Activated T-cell treated with anti-CD3 and anti-CD28 coated beads for 1 hour (primary cell): ENCODE measurements at places on chromosomes 11 and 22.

GRCh38 chr11:23206741-23207336, 346.6 kb upstream of the CCDC179 start:
- DNase-seq: no peak

- no peak for DNase-seq
Observed at GRCh38 chr11:46299451-46299961, 22.0 kb downstream of the CREB3L1 start.

- DNase-seq: no peak
Observed at GRCh38 chr11:20036626-20037335, 123.5 kb downstream of the DBX1 start.

GRCh38 chr22:43550672-43551071, 138.9 kb downstream of the MPPED1 start:
- no peak for DNase-seq

DNA sequence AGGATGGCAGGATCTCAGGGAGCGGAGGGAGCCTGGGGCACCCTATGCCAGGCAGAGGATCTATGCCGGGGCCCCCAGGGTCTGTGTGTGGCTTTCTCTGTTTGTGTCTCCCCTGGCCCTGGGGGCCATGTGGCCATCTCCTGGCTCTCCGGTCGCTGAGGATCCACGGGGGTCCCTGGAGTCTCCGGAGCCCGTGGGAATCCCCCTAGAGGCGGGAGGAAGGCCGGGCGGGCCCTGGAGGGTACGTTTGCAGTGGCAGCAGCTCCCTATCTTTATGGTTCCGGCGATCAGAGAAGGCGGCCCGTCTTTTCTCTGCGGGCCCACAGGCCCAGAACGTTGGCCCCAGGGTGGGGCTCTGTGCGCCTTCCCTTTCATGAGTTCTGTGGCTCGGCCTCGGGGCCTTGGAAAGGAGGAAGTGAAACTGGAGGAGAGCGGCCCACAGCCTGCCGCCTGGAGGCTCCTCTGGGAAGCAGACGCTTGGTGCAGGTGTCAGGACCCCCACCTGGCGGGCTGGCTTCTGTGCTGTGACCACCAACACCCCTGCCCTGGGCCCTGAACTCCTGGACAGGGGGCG, 82.1 kb downstream of the KCNQ1 start:
- DNase-seq: no peak

GRCh38 chr11:33696411-33696810, 4.2 kb downstream of the C11orf91 start:
- no peak for DNase-seq

GRCh38 chr11:32852207-32852606, 22.5 kb downstream of the PRRG4 start:
- no peak for DNase-seq

DNA sequence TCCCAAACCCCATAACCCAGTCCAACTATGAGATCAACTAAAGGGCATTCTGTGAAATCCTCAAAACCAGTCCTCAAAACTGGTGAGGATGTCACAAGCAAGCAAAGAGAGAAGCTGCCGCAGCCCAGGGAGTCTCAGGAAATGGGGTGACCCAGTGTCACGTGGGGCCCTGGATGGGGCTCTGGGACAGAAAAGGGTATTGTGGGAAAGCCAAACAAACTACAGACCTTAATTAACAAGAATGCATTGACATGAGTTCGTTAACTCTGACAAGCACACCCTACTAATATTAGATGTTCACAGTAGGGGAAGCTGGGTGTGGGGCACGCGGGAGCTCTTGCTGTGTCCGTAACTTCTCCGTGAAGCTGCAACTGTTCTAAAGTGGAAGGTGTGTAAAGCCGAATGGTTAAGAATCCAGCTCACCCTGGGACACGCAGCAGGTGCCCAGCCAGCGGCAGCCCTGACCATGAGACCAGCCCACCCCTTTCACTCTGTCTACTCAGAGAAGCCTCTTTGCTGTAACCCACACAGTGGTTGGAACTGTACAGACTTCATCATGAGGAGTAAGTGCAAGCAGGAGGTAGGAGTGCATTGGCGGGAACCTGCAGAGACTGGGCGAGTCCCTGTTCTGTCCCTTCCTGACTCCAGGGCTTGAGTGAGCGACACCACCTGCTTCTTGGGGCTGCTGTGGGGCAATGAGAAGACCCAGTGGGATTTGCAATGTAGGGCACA, 17.9 kb downstream of the LINC01488 start:
- DNase-seq: no peak

DNA sequence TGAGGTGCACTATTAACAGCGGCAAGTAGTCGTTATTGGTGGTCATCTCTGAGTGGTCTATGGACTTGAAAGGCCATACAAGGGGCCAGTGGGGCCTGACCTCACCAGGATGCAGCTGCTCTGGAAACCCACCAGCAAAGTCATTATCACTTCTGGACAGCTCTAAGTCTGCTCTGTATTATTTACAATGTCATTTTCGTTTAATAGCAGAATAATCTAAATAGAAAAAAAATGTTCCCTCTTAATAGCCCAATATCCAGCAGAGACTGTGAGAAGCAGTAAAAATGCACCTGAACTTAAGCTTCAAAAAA, 85.0 kb upstream of the EED start:
- no peak for DNase-seq

- DNase-seq: peak; percentile 24
Observed at GRCh38 chr11:102047305-102047924, at the start of gene CFAP300. TSS of gene CFAP300 (plus strand) at chr11:102047437. CDS start at chr11:102047471, 34 bp downstream.

DNA sequence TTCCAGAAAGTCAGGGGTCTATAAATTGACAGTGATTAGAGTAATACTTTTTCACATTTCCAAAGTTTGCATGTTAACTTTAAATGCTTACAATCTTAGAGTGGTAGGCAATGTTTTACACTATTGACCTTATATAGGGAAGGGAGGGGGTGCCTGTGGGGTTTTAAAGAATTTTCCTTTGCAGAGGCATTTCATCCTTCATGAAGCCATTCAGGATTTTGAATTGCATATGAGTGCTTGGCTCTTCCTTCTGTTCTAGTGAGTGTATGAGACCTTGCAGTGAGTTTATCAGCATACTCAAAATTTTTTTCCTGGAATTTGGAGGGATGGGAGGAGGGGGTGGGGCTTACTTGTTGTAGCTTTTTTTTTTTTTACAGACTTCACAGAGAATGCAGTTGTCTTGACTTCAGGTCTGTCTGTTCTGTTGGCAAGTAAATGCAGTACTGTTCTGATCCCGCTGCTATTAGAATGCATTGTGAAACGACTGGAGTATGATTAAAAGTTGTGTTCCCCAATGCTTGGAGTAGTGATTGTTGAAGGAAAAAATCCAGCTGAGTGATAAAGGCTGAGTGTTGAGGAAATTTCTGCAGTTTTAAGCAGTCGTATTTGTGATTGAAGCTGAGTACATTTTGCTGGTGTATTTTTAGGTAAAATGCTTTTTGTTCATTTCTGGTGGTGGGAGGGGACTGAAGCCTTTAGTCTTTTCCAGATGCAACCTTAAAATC, 5.3 kb downstream of the MALAT1 start:
- DNase-seq: no peak

- DNase-seq: no peak
Observed at GRCh38 chr11:61917334-61918109, at the start of gene RAB3IL1. TSS of gene RAB3IL1 (minus strand) at chr11:61917566. CDS start at chr11:61917367, 199 bp downstream.

GRCh38 chr11:35549787-35550186, 24.4 kb upstream of the PAMR1 start:
- no peak for DNase-seq

GRCh38 chr11:61707574-61707973, 27.4 kb downstream of the DAGLA start:
- DNase-seq: no peak

GRCh38 chr11:46381819-46382645, 563 bp downstream of the MDK start:
- no peak for DNase-seq

DNA sequence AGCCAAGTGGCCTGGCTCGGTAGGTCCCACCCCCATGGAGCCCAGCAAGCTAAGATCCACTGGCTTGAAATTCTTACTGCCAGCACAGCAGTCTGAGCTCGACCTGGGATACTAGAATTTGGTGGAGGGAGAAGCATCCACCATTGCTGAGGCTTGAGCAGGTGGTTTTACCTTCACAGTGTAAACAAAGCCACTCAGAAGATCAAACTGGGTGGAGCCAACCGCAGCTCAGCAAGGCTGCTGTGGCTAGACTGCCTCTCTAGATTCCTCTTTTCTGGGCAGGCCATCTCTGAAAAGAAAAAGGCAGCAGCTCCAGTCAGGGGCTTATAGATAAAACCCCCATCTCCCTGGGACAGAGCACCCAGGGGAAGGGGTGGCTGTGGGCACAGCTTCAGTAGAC, 22.3 kb upstream of the OR5B21 start:
- DNase-seq: peak; percentile 28

DNA sequence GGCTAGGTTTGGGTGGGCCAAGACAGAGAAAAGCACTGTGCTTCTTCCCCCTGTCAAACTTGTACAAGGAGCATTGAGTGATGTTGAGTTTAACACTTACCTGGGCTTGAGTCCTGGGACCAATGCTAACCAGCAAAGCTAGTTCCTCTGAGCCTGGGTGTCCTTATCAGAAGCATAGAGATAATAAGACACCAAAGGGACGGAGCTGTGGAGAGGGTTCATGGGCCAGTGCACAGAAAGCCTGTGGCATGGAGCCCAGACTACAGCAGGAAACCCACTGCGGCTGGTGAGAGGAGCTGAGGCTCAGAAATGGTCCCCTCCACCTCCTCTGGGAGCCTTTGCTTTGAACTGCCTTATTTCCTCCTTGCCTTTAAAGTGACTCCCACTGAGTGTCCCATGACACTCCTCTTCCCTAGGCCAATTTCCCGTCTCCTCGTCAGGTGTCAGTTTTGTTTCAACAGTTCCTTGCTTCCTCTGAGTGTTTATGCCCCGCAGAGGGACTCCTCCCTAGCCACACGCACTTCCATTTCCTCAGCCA, 9.4 kb downstream of the SLCO2B1 start:
- DNase-seq: no peak

DNA sequence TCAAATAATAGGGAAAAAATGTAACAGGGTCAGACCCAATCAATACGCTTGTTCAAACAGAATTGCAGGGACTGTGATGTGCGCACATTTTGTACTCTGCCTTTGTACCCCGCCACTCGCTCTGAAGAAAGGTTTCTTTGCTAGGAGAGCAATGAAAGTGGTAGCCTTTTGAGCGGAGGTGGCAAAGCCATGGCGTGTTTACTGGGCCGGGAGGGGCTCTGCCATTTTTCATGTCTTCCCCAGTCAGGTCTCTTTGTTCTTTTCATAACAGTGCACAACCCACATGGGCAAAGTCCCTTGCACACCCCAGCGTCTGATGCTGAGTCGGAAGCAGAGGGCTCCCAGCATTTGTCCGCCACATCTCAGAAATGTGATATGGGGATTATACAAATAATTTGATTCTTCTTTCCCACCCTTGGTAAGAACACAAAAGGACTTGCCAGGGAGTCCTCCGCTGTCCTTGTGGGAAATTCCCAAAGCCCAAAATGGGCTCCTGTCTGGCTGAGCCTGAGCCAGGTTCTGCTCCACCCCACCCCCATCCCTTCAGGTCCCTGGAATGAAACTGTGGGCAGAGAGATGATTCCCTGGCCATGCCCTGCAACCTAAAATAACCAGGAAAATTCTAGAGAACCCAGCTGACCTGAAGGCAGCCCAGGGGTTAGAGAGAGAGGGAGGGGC, 36.6 kb downstream of the C11orf58 start:
- DNase-seq: no peak

DNA sequence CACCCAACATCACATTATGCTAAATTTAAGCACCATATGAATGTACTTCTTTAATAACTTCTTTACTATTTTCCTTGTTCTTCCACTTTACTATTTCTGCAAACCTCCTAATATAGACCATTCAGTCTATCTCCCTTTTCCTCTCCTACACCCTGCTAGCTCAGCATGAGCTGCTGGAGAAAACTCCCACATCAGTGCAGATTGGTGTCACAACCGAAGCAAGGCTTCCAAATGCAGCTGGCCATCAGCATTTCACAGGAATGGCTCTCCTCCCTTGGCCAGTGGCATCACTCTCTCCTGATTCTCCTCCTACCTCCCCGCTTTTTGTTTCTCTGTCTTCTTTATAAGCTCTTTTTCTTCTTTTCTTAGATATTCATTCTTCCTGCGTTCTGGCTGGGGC, 118.7 kb upstream of the ZC3H12C start:
- no peak for DNase-seq

GRCh38 chr11:114167771-114168448, 108.4 kb downstream of the ZBTB16 start:
- no peak for DNase-seq

GRCh38 chr11:45180848-45181192, 34.4 kb downstream of the PRDM11 start:
- peak; percentile 27 for DNase-seq

DNA sequence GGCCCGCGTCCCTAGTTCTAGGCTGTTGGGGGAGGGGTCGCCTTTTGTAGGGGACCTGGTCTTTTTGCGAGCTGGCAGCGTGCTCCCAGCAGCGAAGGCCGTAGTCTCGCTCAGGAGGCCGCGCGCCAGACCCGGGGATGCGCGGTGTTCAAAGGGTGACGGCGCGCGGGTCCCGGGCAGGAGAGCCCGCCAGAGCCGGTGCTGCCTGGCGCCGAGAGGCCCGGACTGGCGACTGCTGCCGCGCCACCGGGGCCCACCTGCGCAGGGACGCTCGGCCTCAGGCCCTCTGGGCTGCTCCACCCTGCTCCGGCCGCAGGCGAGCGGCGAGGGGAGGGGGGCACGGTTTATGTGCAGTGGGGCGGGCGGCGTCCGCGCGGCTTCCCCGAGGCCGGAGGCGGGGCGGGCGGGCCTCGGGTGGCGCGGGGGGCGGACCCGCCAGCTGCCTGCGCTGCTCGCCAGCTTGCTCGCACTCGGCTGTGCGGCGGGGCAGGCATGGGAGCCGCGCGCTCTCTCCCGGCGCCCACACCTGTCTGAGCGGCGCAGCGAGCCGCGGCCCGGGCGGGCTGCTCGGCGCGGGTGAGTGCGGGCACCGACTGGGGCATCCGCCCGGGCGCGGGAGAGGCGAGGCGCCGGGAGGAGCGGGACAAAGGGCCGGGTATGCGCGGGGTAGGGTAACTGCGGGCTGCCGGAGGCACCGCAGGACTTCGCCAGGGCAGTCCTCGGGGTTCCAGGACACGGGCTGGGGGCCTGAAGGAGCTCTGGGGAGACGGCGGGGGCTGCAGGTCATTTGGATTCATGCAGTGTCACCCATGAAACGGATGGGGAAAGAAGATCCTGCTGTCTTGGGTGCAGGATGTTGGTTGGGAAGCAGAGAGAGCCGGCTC, at the start of gene PRSS23:
PRSS23 (plus strand) TSS at position 467 of the 884 bp plus-strand sequence. CDS start 7,102 bp downstream, outside the sequence.
- DNase-seq: no peak

DNA sequence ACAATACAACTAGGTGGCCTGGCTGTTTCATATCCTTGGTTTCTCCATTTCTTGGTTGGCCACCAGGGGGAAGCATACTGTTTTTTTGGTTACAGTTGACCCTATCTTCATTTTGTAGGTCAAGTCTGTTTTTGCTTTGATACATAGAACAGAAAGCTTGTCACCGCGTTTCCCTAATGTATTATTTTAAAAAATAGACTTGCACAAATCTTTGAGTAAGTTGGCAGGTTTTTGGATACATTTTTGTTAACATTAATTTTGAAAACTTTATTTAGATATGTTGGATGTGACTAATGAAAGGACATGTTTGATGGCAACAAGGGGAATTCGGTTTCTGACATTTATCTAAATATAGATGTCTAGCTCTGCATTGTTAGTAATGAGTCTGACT, 3.0 kb downstream of the NCR3LG1 start:
- DNase-seq: peak; percentile 47

GRCh38 chr22:44664149-44664548, 37.9 kb upstream of the PRR5 start:
- DNase-seq: peak; percentile 41

GRCh38 chr11:118618115-118618990, 10.9 kb downstream of the PHLDB1 start:
- DNase-seq: no peak
